ENCODE measurements at places on chromosomes 1 and 21. TPM values are rescaled to one million over a fixed set of nuclear protein-coding genes. Genes with fewer than 3 reads are reported as not detected.

The SERINC2 gene
- total RNA-seq, result 1.4 TPM

The COG2 gene
- total RNA-seq, result 23.1 TPM

The TNFRSF8 gene
- total RNA-seq, result not detected

The S100A2 gene
- total RNA-seq, result not detected

The SERPINC1 gene
- total RNA-seq, result not detected

All from diencephalon (tissue), 1 donor.